NCI-H187 treated with DMSO at 0.1 percent for 48 hours (cell line): ENCODE measurements at places on chromosomes 13 and 19.

DNA sequence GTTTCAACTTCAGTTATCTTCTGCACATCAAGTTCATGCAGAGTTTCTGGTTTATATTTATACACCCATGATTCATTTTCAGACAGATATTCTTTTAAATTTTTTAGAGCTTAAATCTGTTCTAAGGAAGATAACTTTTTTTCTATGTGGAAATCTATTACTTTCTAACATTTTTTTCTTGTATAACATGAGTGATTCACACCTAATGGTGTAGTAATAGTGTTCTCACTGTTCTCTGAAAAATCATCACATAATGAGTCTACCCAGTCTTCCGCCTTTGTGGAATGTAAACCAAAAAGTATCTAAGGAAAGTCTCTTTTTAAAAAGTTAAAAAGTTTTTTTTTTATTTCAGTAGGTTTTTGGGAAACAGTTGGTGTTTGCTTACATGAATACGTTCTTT is 70.8 kb downstream of the FNDC3A start:
- no peak for DNase-seq

DNA sequence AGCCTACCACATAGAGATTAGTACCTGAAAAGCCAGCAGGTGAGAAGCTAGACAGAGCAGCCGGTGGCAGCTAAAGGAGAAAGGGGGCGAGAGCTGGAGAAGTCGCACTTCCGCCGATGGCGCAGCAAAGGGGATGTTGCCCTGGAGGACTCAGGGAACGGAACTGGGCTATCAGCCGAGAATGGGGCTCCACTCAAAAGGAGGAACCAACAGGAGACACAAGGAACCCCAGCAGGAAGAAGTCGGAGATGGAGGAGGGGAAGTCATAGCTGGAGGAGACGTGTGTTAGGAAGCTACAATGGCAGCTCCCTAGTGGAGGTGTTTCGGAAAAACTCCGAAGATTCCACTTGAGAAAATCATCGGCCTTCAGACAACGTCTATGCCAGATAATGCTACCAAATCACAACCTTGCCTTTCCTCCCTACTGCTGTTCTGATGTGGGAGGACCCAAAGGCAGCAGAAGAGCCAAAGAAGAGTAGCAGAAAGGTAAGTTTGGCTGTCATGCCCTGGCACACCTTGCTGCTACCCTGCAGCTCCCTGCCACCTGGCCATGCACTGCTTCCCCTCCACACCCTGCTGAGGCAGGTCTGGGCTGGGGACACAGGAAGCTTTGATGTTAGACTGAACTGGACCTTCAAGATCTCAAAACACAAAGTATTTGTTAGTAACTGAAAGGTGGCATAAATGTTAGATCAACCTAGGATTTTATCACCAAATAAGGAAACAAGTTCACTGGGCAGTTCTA is 127.9 kb downstream of the DLEU7 start:
- DNase-seq, result no peak

GRCh38 chr19:9828551-9829063 is 889 bp downstream of the UBL5 start:
- DNase-seq, result no peak

DNA sequence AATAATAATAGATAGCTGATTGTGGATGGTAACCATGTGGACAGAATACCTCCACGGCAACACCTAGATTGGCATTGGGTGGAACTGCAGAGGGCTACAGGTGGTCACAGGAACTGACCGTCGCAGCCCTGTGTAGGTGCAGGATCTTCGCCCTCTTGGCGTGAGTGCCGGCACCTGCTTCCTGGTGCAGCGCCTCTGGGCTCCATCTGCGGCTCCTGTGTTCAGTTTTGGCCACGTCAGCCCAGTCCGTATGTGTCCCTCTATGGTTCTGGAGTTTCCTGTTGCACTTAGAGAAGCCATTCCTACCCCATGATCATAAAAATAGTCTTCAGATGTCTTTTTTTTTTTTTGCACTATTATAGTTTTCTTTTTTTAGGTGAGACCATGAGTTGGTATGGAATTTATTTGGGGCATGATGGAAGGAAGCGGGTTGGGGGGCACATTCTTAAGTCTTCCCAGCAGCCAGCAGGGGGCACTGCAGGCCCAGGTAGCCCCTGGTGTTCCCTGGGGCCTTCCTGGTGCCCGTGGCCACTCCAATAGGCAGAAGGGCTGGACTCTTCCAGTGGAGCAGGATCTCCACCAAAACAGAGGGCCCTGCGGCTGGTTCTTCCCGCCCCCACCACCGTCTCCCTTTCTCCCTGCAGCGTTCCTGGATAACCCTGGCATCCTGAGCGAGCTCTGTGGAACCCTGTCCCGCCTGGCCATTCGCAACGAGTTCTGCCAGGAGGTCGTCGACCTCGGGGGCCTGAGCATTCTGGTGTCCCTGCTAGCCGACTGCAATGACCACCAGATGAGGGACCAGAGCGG is 10.1 kb upstream of the SLC25A42 start:
- no peak for DNase-seq

DNA sequence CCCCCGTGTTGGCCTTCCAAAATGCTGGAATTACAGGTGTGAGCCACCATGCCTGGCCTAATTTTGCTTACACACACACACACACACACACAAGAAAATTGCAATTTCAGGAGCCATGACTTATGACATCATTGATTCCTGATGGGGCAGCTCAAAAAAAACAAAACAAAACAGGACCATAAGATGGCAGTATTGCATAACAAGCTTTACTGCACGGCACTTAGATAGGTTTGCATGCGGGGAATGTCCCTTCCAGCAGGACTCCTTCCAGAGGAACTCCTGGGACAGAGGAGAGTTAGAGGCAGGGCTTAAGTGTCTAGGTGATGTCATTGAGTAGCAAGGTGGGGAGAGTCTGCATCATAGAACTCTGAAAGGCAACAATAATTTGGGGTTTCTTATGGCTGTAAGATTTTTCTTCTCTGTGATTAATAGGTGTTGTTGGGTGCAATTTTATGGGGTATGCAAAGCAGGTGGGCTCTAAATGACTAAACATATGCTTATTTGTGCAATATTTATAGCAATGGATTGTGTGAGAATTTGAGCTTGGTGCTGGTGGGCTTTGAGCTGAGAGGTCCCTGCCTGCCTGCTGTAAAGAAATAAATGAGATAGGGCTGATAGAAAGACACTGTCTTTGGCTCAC is 9.0 kb upstream of the ACSBG2 start:
- DNase-seq, result no peak

DNA sequence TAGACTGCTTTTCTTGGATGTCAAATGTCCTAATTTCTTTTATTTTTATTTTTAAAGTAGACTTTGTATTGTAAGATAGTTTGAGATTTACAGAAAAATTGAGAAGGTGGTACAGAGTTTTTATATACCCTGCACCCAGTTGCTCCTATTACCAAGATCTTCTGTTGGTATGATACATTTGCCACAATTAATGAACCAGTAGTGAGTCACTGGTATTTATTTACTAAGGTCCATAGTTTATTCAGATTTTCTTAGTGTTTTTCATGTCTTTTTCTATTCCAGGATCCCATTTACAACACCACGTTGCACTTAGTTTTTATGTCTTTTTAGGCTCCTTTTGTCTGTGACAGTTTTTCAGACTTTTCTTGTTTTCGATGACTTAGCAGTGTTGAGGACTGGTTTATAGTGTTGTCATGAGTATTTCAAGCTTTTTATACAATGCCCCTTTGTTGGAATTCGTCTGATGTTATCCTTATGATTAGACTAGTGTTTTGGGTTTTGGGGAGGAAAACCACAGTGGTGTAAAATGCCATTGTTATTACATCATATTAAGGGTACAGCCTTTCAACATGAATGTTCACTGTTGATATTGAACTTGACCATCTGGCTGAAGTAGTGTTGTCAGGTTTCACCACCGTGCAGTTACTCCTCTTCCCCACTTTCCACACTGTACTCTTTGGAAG is 35.9 kb downstream of the COG3 start:
- DNase-seq, result no peak

- no peak for DNase-seq
Measured at GRCh38 chr19:53642381-53643099, 10.7 kb downstream of the DPRX start.

- DNase-seq, result no peak
Measured at GRCh38 chr13:108060111-108060510, 155.2 kb downstream of the LIG4 start.
